Pulmonary artery endothelial cell (primary cell): ENCODE measurements at places on chromosomes 5 and 9. TPM values are rescaled to one million over a fixed set of nuclear protein-coding genes. Genes with fewer than 3 reads are reported as not detected.

CDH9 gene
- total RNA-seq = not detected in 2 replicates

RFK gene
- 70.2 and 74.5 TPM in 2 replicates for total RNA-seq

SLC22A5 gene
- total RNA-seq = 2.8 and 3.8 TPM in 2 replicates

FBN2 gene
- total RNA-seq = 16.8 and 73.7 TPM in 2 replicates

RASGEF1C gene
- not detected in 2 replicates for total RNA-seq

COL23A1 gene
- not detected in 2 replicates for total RNA-seq

SPATA31E1 gene
- total RNA-seq = not detected in 2 replicates

FCN1 gene
- total RNA-seq = not detected in 2 replicates

F12 gene
- 1.1 and 1.5 TPM in 2 replicates for total RNA-seq

NACC2 gene
- total RNA-seq = 20.7 and 25.5 TPM in 2 replicates

HSPA9 gene
- 297 and 407 TPM in 2 replicates for total RNA-seq

CCDC152 gene
- 1.1 and 3.7 TPM in 2 replicates for total RNA-seq

PDE6A gene
- not detected in 2 replicates for total RNA-seq

BTNL9 gene
- total RNA-seq = 0.04 and 0.07 TPM in 2 replicates

C9orf153 gene
- total RNA-seq = 0.07 and 0.14 TPM in 2 replicates

DDX4 gene
- not detected in 2 replicates for total RNA-seq

SLC25A2 gene
- total RNA-seq = 0.13 and 0.32 TPM in 2 replicates

FUT7 gene
- total RNA-seq = not detected in 2 replicates

PPP3R2 gene
- not detected in 2 replicates for total RNA-seq

DEPDC1B gene
- total RNA-seq = 11.7 and 22.6 TPM in 2 replicates

PLPPR1 gene
- total RNA-seq = 0.25 and 0.26 TPM in 2 replicates

JMY gene
- total RNA-seq = 8.9 and 10.7 TPM in 2 replicates

TEX48 gene
- not detected in 2 replicates for total RNA-seq

OR1Q1 gene
- total RNA-seq = not detected in 2 replicates

TUT7 gene
- 28.9 and 38.2 TPM in 2 replicates for total RNA-seq

GRIA1 gene
- total RNA-seq = not detected in 2 replicates

SLC26A2 gene
- total RNA-seq = 19.8 and 25.1 TPM in 2 replicates

SPINK4 gene
- total RNA-seq = not detected in 2 replicates

GNA14 gene
- total RNA-seq = 3.2 and 12.6 TPM in 2 replicates

OR1J2 gene
- total RNA-seq = not detected in 2 replicates

SPACA9 gene
- 1.6 TPM in 2 replicates for total RNA-seq

DMRT3 gene
- total RNA-seq = not detected in 2 replicates

EPB41L4A gene
- 13.4 and 18.3 TPM in 2 replicates for total RNA-seq

ZFP2 gene
- 0.26 and 0.53 TPM in 2 replicates for total RNA-seq

SPINK1 gene
- not detected in 2 replicates for total RNA-seq

AGXT2 gene
- total RNA-seq = not detected in 2 replicates

TMC1 gene
- total RNA-seq = 0.46 and 0.99 TPM in 2 replicates

SKP1 gene
- total RNA-seq = 248 and 304 TPM in 2 replicates

DMRT2 gene
- total RNA-seq = not detected in 2 replicates

TMEM267 gene
- total RNA-seq = 8.9 and 9.8 TPM in 2 replicates

N4BP3 gene
- 11.0 and 16.6 TPM in 2 replicates for total RNA-seq

ZNF367 gene
- 10.0 and 16.8 TPM in 2 replicates for total RNA-seq

BAAT gene
- under 0.01 TPM in 1 of 2 replicates, not detected in the other for total RNA-seq

RLN1 gene
- not detected in 2 replicates for total RNA-seq

PCDHB7 gene
- 0.28 and 0.40 TPM in 2 replicates for total RNA-seq

C1QTNF3 gene
- total RNA-seq = 0.59 and 0.67 TPM in 2 replicates

CMYA5 gene
- total RNA-seq = under 0.01 and 0.07 TPM in 2 replicates

TRPM6 gene
- total RNA-seq = 0.07 TPM in 2 replicates

ENTREP1 gene
- total RNA-seq = 1.5 and 3.5 TPM in 2 replicates

RNF183 gene
- not detected in 2 replicates for total RNA-seq

KIF27 gene
- 2.3 and 2.7 TPM in 2 replicates for total RNA-seq

RAI14 gene
- 192 and 219 TPM in 2 replicates for total RNA-seq

C5orf24 gene
- total RNA-seq = 55.1 and 59.4 TPM in 2 replicates

ANKRD18B gene
- 3.9 and 4.7 TPM in 2 replicates for total RNA-seq

EIF4E1B gene
- total RNA-seq = not detected in 2 replicates

AMBP gene
- total RNA-seq = not detected in 2 replicates
